Activated CD4-positive, alpha-beta T cell treated with anti-CD3 and anti-CD28 coated beads, Interleukin-2, amount 10 ng/mL, durations not matched to agents 24 days and 14 days (primary cell): ENCODE measurements at places on chromosomes 11 and 22. TPM values are rescaled to one million over a fixed set of nuclear protein-coding genes. Genes with fewer than 3 reads are reported as not detected.
A peak's percentile ranks its signal among the peaks of the same experiment; 100 is the strongest.

GRCh38 chr11:134888821-134889220, 476.8 kb upstream of the B3GAT1 start:
- no peaks in the 10 kb centered on the region for H3K36me3 ChIP-seq
- H3K27me3 ChIP-seq, result no peaks in the 10 kb centered on the region
- no peak for DNase-seq
- no peaks in the 10 kb centered on the region for H3K4me1 ChIP-seq

DNA sequence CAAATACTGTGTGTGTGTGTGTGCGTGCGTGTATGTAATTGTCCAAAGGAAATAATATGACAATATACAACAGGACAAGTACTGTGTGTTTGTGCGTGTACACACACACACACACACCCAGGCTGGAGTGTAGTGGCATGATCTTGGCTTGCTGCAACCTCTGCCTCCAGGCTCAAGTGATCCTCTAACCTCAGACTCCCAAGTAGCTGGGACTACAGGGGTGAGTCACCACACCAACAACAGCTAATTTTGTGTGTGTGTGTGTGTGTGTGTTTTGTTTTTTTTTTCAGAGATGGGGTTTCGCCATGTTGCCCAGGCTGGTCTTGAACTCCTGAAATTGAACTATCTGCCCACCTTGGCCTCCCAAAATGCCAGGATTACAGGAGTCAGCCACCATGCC, 61.5 kb downstream of the NUP98 start:
- H3K4me3 ChIP-seq, result no peak overlapping the region
- H3K36me3 ChIP-seq, result peaks cover 67% of the 10 kb centered on the region
- peak; percentile 47 for DNase-seq

VSIG10L2 gene
- not detected in 2 replicates for total RNA-seq

DNA sequence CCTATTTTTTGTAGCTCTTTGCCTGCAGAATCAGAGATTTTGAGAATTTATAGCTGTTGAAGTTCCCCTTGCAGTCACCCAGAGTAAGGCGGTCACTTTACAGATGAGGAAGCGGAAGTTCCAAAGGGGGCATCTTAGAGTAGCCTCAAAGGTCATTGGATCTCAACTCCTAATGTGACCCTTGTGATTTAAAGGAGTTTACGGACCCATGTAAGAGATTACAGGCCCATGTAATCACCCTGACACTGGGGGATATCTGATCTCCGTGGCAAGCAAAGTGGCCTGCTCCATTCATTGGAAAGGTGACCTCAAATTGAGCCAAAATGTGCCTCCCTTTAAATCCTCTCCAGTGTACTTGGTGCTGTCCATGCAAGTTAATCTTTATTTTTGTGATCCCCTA, 15.7 kb downstream of the P2RX3 start:
- H3K27me3 ChIP-seq, result peaks cover 34% of the 10 kb centered on the region
- no peak for DNase-seq
- no peak overlapping the region for H3K27ac ChIP-seq
- H3K4me3 ChIP-seq, result no peak overlapping the region

MYEOV gene
- 0.21 and 0.83 TPM in 2 replicates for total RNA-seq

TCP11L1 gene
- total RNA-seq, result 12.5 and 14.4 TPM in 2 replicates

DNA sequence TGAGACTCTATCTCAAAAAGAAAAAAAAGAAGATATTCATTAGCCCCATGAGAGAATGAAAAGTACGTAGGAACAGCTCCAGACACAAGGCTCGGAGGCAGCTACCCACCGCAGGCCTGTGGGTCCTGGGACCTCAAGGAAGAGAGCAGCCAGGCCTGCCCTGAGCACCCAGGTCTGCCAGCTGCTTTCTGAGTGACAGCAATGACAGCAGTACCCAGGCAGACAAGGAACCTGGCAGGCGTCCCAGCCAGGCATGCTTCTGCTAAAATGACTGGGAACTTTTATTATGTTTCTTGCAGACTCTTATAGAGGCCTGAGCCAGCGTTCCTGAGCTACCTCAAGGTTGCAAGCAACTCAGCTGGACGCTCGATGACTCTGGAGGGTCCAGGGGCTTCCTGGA, 31.6 kb downstream of the CPT1A start:
- H3K36me3 ChIP-seq, result peaks cover 6% of the 10 kb centered on the region
- H3K4me3 ChIP-seq, result no peak overlapping the region
- H3K4me1 ChIP-seq, result no peaks in the 10 kb centered on the region
- no peak overlapping the region for H3K27ac ChIP-seq
- no peaks in the 10 kb centered on the region for H3K27me3 ChIP-seq

- peaks cover 9% of the 10 kb centered on the region for H3K27me3 ChIP-seq
- no peaks in the 10 kb centered on the region for H3K36me3 ChIP-seq
- H3K4me1 ChIP-seq, result peaks cover 4% of the 10 kb centered on the region
- no peak overlapping the region for H3K27ac ChIP-seq
- no peak overlapping the region for H3K4me3 ChIP-seq
These were observed 79.7 kb upstream of the KCNQ1OT1 start for GRCh38 chr11:2779499-2779980.

LSP1 gene
- total RNA-seq, result 303 and 322 TPM in 2 replicates

DNA sequence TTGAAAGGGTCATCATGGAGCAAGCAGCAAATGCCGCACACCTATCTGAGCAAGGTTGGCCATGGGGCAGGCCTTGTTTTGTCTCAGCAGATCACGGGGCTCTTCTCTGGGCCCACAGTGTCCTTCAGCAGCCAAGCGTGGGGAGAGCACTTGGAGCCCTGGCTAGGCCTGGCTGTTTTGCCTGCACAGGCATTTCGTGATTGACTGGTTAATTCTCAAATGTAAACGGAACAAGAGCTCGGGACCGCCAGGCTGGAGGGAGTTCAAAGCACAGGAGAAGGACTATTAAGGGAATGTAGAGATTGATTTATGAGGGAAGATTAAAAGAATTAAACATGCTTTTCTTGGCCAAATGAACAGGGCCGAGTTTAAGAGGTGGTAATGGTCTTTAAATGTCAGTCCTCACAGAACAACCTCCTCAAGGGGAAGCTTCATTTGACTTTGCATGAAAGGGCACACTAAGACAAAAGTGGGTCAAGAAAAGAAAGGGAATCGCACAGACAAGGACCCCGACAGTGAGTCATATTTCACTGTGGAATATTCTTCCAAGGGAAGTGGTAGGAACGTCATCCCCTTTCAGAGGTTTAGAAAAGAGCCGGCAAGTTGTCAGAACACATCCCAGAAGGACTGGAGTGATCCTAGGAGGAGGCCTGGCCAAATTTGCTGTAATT, 20.7 kb downstream of the SPON1 start:
- no peak overlapping the region for H3K27ac ChIP-seq
- no peak overlapping the region for H3K4me3 ChIP-seq
- DNase-seq, result no peak

PGA5 gene
- not detected in 2 replicates for total RNA-seq

DNA sequence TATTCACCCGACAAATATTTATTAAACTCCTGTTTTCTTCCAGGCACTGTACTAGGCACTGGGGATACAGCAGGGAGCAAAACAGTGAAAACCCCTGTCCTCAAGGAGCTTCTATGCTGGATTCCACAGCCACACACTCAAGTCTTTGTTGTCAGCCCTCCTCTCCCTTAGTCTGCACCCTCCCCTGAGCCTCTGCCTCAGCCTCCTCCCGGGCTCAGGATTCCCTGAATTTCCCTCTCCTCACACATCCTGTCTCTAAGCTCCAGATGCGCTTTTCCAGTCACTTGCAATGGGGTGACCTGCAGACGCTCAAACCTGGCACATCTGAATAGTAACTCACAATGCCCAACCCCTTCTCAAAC, 13.5 kb upstream of the TUB start:
- H3K4me1 ChIP-seq, result no peaks in the 10 kb centered on the region
- H3K27me3 ChIP-seq, result peaks cover 9% of the 10 kb centered on the region
- no peaks in the 10 kb centered on the region for H3K36me3 ChIP-seq
- H3K27ac ChIP-seq, result no peak overlapping the region
- no peak for DNase-seq

- no peak overlapping the region for H3K4me3 ChIP-seq
- no peaks in the 10 kb centered on the region for H3K36me3 ChIP-seq
- no peaks in the 10 kb centered on the region for H3K4me1 ChIP-seq
- peaks cover 26% of the 10 kb centered on the region for H3K27me3 ChIP-seq
These were observed 584 bp downstream of the NOX4 start for GRCh38 chr11:89490602-89490980.

GRCh38 chr22:24751518-24751917, 23.0 kb downstream of the PIWIL3 start:
- no peaks in the 10 kb centered on the region for H3K4me1 ChIP-seq

PANX2 gene
- total RNA-seq, result 1.4 and 1.6 TPM in 2 replicates

DNA sequence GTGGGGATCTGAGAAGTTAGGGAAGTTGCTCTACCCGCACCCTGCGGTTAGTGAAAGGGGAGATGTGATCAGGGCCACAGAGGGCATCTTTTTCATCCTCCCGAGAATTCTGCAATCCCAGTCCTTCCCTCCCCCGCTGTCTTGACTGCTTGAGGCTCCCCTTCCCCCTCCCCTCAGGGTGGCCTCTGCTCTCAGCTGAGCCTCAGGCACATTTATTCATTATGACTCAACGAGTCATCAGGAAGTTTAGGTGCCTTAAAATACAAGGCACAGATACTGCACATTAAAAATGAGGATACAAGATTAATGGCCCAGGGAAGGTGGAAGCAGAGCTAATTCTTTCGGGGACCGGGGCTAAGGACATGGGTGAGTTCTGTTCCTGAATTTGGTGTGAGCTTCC, 104.0 kb downstream of the CACNA1I start:
- H3K4me1 ChIP-seq, result no peaks in the 10 kb centered on the region
- H3K36me3 ChIP-seq, result peaks cover 28% of the 10 kb centered on the region
- no peak overlapping the region for H3K4me3 ChIP-seq
- no peak overlapping the region for H3K27ac ChIP-seq

GRCh38 chr11:10058356-10058755, 235.7 kb downstream of the SBF2 start:
- H3K27ac ChIP-seq, result no peak overlapping the region
- DNase-seq, result no peak
- no peaks in the 10 kb centered on the region for H3K27me3 ChIP-seq
- H3K4me1 ChIP-seq, result no peaks in the 10 kb centered on the region
- H3K36me3 ChIP-seq, result no peaks in the 10 kb centered on the region

DNA sequence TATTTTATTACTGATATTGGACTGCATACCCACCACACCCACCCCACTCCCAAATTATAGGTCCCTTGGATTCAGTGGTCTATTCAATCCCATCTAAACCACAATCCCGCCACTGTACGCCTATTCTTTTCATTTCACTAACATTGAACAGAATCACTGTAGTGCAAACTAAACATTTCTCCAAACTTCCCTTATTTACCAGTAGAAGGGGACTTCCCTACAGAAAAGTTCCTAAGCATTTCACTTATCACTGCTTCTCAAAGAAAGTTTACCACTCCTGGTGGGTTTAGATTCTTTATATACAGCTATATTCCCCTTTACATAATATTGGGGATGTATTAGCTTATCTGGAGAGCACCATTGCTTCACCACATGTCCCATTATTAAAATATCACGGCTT, 29.3 kb downstream of the OR8B12 start:
- no peaks in the 10 kb centered on the region for H3K4me1 ChIP-seq
- H3K36me3 ChIP-seq, result no peaks in the 10 kb centered on the region
- no peaks in the 10 kb centered on the region for H3K27me3 ChIP-seq
- H3K27ac ChIP-seq, result no peak overlapping the region

USP2 gene
- 0.09 and 0.35 TPM in 2 replicates for total RNA-seq

DNA sequence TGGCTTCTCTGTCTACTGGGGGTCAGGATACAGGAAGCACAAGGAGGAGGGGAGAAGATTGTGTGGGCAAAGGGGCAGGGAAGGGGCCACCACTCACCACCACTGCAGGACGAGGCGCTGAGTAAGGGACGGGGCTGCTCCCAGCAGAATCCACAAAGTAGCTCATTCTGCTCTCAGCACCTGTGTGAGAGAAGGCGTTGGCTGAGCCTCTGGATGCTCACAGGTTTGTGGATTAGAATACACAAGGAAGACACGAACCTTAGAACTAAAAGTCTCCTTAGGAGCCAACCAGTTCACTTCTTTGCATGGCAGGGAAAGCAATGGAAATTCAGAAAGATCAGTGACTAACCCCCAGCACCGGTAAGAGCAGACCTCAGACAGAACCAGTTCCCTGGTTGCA, 14.4 kb downstream of the ETS1 start:
- H3K4me1 ChIP-seq, result peaks cover 36% of the 10 kb centered on the region
- H3K27me3 ChIP-seq, result no peaks in the 10 kb centered on the region
- H3K36me3 ChIP-seq, result no peaks in the 10 kb centered on the region

ENTHD1 gene
- total RNA-seq, result 0.09 and 0.56 TPM in 2 replicates

DNA sequence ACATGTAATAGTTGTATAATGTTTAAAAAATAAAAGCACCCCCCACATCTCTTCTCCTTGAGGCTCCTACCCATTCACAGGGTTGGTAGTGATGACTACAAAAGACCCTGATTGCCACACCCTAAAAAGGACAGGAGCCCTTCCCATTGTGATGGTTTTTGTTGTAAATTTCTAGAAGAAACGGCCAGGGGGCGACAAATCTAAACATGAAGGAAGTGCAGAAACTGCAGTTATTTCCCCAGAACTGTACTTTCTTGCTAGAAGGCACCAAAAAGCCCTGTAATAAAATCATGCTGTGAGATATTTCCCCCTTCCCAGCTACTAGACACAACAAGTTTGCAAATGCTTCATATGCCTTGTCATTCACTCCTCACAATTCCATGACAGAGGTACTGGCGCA, 10.8 kb downstream of the PRR5L start:
- DNase-seq, result peak; percentile 72
- H3K4me3 ChIP-seq, result no peak overlapping the region
- peaks cover 4% of the 10 kb centered on the region for H3K4me1 ChIP-seq
- H3K27ac ChIP-seq, result no peak overlapping the region

IFITM5 gene
- not detected in 2 replicates for total RNA-seq

GRCh38 chr22:50519151-50519550, 6.2 kb downstream of the SCO2 start:
- no peak overlapping the region for H3K27ac ChIP-seq
- peaks cover 9% of the 10 kb centered on the region for H3K4me1 ChIP-seq
- H3K4me3 ChIP-seq, result no peak overlapping the region
- peaks cover 32% of the 10 kb centered on the region for H3K36me3 ChIP-seq
- DNase-seq, result no peak
- H3K27me3 ChIP-seq, result no peaks in the 10 kb centered on the region

SESN3 gene
- total RNA-seq, result 63.4 and 64.2 TPM in 2 replicates

- H3K27me3 ChIP-seq, result no peaks in the 10 kb centered on the region
- H3K27ac ChIP-seq, result no peak overlapping the region
- no peak for DNase-seq
- no peaks in the 10 kb centered on the region for H3K36me3 ChIP-seq
These were observed 81.7 kb downstream of the MPPED2 start for GRCh38 chr11:30504468-30504867.

DNA sequence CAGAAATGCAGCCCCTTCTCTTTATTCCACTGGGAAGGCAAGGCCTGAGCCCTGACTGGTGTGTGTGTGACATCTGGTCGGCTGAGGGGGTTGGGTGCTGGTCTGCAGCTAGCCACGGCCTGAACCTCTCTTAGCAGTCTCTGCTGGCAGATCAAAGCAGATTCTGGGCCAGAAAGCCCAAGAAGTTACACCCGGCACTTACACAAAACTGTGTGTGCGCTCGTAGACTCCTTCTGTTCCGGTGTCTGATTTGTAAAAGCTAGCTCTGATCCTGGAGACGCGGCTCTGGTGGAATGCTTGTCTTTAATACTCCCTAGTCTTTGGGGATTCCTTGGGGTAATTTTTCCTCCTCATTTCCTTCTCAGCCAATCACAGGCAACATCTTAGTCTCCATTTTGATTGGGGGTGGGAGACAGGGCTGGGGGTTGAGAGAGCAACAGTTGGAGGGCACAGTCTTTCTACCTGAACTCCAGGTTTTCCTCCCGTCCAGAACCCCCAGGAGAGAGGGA, 5.5 kb downstream of the PKNOX2 start:
- H3K4me1 ChIP-seq, result peaks cover 10% of the 10 kb centered on the region
- no peak overlapping the region for H3K27ac ChIP-seq
- H3K36me3 ChIP-seq, result no peaks in the 10 kb centered on the region
- no peak overlapping the region for H3K4me3 ChIP-seq
- H3K27me3 ChIP-seq, result peaks cover 51% of the 10 kb centered on the region
